ENCODE measurements at places on chromosomes 3 and 15.
A peak's percentile ranks its signal among the peaks of the same experiment; 100 is the strongest.

- no peak for DNase-seq
Observed at GRCh38 chr15:98121957-98122356, 161.5 kb downstream of the ARRDC4 start.

- no peak for DNase-seq
Observed at GRCh38 chr3:32871273-32871672, 53.5 kb downstream of the TRIM71 start.

DNA sequence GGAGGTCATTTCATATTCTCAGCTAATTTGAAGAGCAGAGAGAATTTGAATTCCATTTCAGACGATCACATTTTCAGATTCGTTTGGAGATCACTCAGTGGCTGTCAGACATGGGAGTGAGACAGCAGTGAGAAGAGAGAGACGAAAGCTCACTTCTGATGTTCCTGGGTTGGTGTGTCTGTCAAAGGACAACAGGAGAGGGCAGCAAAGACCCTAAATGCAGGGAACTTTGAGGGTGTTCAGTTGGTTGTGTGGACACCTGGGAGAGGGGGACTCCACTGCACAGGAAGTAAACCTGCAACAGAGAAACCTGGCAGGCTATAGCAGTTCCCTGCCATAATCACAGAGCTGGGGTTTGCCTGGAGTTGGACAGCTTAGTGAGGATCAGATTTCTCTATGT lies 675.1 kb downstream of the SQOR start:
- no peak for DNase-seq

- no peak for DNase-seq
Observed at GRCh38 chr3:128253150-128253549, 99.9 kb downstream of the EEFSEC start.

- DNase-seq = no peak
Observed at GRCh38 chr3:72960812-72961518, 35.6 kb upstream of the PPP4R2 start.

GRCh38 chr15:31427411-31427810 lies 100.8 kb downstream of the KLF13 start:
- no peak for DNase-seq

GRCh38 chr3:188918093-188918492 lies 253.7 kb upstream of the TPRG1 start:
- DNase-seq = no peak

DNA sequence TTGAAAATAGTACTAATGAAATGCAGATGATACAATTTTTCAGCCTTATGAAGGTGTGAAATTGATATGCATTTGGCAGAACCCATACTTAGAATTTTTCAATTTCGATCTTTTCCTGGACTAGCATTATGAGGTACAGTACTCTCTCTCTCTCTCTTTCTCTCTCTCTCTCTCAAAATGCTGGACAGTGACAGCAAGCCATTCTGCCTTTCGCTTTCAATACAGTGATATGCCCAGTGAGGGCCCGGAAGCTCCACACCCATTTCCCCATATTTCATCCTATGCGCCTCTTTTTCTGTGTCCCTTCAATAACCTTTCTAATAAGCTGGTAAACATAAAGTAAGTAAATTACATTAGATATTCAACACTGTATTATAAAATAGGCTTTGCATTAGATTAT lies 595.0 kb upstream of the UBE2E2 start:
- DNase-seq = no peak

DNA sequence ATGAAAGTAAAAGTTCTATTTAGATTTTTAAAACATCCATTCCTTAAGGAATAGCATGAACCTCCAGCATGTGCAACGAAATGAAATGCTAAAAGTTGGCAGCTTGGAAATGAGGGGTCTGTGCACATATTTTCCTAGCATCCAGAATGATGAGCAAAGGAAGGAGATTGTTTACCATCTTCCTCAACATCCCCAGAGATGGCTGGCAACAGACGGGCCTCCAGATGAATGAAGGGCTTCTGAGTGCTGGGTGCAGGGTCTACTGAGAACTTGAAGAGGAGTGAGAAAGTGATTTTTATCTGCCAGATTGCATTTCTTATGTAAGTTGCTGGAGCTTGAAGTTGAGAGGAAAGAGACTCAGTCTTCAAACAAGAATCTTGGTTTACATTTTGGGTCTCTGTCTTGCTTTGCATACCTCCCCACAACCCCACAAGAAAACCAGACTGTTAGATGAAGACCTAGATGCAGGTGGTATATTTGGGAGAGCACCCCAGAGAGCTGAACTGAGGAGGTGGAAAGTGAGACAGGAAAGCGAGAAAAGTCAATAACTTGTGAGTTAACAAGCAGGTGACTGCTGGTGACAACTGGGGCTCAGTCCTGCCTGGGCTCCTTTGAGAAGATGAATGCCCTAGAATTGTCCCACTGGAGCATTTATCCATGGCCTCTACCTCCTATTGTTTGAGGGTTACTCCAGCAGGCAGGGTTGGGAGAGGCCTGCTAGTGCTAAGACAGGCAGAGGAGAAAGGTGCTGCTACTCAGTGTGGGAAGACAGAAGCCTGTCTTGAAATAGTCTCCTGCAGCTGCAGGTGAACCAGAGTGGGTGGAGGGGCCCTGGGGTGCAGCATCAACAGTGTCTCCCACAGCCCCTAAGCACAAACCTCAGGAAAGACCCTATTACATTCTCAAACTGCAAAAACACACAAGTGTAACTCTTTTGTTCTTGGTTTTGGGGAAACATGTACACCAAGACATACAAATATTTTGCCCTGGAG lies 10.5 kb upstream of the CCK start:
- no peak for DNase-seq

DNA sequence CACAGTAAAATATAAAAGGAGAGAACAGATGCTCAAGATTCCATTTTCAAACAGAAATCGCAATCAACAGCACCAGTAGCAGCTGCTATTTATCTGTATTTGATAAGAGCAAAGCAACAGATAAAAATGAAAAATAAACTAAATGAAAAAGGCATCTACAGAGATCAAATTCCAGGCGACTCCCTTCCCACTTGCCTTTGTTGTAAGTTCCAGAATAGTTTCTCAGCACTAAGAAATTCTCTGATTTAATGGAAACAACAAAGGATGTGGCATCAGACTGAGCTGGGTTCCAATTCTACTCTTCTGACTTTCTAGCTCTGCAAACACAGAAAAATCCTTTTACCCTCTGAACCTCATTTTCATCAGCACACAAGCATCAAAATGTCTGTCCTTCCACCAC lies 110.8 kb upstream of the MME start:
- DNase-seq = no peak

GRCh38 chr3:147030274-147030673 lies 376.1 kb downstream of the ZIC4 start:
- DNase-seq = no peak

DNA sequence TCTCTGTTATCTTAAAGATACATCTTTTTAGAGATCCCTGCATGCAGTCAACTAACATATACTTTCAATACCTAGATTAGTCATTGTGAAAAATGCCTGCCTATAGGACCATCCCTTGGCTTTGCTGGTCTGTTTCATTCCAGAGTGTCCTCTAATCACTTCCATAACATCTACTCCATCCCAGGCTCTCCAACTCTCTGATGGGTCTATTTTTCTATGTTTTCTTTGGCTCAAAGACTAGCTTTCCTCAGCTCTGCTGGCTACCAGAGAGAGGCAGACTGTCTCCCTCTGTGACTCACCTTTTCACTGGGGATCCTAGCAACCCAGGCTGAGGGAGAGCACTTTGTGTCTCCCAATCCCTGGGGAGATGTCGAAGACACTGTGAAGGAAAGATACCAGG lies 547.7 kb upstream of the MCTP2 start:
- no peak for DNase-seq

- no peak for DNase-seq
Observed at GRCh38 chr3:71398157-71398836, 185.2 kb downstream of the FOXP1 start.

DNA sequence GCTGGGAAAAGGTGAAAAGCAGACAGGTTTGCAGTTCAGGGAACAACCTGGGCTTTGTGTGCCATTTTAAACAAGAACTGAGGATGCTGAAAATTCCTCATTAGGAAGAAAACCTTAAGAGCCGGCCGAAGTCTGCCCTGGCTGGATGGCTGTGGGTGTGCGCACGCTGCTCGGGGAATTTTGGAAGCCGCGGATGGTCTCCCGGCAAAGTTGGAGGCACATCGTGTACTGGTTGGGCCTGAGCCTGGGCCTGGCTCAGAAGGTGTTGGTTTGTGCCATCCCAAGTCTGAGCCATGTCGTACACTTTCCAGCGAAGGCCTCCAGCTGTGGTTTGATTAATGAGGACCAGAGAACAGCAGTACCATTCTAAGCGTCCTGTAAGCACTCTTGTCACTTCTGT lies 188.2 kb downstream of the ATP10A start:
- no peak for DNase-seq

GRCh38 chr3:93843981-93844380 lies 129.7 kb downstream of the PROS1 start:
- no peak for DNase-seq

- peak; percentile 67 for DNase-seq
Observed at GRCh38 chr3:26118165-26118564, 328.3 kb downstream of the OXSM start.

GRCh38 chr3:163056874-163057497 lies 1560.4 kb downstream of the OTOL1 start:
- DNase-seq = peak; percentile 75

DNA sequence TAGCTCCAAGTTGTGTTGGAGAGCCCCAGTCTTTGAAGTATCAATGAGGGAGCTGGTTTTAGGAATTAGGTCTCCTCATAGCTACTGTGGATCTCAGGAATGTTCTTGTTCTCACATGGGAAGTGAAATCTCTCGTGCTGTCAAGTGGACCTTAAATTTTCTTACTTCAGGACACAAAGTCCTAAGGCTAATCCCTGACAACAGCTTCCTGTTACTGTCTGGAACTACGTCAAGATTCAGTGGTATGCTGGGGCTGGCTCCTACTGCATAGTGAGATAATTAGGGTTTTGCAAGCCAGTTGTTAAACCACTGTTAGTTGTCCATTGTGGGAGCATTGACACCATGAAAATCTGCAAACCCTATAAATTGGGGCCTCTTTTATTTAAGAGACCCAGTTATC lies 22.8 kb downstream of the MESP1 start:
- no peak for DNase-seq

GRCh38 chr3:102419786-102420185 lies 15.0 kb upstream of the ZPLD1 start:
- DNase-seq = no peak

DNA sequence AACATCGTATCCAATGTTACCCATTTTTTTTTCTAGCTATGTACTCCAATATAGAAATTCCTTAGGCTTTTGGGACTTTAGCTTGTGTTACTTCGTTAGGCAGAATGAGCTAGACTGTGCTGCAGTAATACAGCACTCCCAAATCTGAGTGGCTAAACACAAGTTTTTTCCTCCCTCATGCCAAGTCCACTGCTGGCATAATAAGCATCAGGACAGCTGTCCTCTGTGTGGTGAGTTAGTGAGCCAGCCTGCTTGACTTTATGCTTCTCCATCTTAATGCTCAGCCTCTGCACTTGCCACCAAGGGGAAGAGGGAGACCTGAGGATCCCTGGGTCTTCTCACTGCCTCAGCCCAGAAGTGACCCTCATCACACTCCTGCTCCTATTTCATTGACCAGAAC lies 18.2 kb upstream of the ACOX2 start:
- DNase-seq = no peak

Measured in MM.1S (cell line).